ENCODE measurements at places on chromosomes 3 and 15.

GRCh38 chr15:85880501-85881190 lies 85.9 kb upstream of the KLHL25 start:
- DNase-seq = no peak

- DNase-seq = no peak
Observed at GRCh38 chr3:150995510-150995909, 23.0 kb upstream of the CLRN1 start.

DNA sequence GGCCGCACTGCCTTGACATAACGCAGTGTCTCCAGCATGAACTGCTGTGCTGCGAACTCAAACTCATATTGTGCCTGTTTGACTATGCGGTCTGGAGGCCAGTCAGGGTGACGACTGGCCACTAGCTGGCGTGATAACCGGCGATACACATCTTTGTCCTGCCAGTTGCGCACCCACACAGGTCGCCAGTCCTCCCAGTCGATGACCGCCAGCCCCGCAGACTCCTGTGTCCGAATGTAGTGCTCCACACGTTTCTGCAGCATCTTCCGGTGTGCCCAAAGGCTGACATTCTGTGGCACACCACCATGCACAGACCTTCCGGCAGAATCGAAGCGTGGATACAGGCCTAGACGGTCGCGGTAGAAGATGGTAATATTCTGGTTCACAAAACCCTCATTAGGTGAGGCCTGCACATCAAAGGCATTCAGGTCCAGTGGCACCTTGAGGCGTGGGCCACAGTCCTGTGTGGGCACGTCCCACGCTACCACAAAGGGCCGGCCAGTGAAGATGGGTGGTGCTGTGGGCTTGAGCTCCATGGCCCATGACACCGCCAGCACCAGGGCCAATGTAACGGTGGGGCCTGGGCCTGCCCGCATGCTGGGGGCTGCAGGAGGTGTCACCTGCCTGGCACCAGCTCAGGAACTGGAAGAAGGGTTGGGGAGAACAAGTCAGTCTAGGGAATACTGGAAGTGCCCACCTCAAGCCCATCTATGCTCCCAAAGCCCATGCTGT lies 2.5 kb downstream of the HYAL2 start:
- no peak for DNase-seq

DNA sequence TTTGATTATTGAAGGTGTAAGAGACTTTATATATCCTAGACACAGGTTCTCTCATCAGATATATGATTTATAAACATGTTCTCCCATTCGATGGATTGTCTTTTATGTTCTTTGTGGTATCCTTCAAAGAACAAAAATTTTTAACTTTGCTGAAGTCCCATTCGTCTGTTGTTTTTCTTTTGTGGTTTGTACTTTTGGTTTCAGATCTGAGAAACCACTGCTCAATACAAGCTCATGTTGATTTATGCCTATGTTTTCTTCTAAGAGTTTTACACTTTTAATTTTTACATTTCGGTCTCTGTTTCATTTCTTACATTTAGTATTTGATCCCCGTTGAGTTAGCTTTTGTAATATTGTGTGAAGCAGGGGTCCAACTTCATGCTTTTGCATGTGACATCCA lies 103.3 kb upstream of the SPRED1 start:
- DNase-seq = no peak

DNA sequence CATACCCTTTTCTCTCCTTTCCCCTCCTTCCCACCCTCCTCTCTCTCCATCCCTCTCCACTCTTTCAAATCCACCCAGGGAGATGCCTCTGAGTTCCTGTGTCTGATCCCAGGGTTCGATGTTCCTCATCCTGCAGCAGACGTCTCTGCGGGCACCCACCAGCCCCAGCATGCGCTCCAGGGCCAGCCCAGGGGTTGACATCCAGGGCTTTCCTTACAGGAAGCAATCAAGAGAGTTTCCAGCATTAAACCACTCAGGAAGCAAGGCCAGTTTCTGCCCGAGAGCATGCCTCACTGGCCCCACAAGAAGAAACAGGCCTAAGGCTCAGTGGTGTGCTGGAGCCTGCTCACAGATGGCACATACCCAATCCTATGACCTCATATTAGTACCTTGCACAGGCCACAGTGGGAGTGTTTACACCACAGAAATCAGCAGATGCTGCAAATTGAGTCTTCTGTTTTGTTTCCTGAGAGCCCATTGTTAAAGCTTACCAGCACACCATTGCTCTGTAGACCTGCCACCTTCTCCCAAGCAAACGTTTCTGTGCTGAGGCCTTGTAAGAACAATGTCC lies 13.2 kb downstream of the SLC6A1 start:
- no peak for DNase-seq

- DNase-seq = no peak
Observed at GRCh38 chr3:93910097-93910496, 63.6 kb downstream of the PROS1 start.

- DNase-seq = no peak
Observed at GRCh38 chr15:38860674-38861073, 296.1 kb upstream of the RASGRP1 start.

DNA sequence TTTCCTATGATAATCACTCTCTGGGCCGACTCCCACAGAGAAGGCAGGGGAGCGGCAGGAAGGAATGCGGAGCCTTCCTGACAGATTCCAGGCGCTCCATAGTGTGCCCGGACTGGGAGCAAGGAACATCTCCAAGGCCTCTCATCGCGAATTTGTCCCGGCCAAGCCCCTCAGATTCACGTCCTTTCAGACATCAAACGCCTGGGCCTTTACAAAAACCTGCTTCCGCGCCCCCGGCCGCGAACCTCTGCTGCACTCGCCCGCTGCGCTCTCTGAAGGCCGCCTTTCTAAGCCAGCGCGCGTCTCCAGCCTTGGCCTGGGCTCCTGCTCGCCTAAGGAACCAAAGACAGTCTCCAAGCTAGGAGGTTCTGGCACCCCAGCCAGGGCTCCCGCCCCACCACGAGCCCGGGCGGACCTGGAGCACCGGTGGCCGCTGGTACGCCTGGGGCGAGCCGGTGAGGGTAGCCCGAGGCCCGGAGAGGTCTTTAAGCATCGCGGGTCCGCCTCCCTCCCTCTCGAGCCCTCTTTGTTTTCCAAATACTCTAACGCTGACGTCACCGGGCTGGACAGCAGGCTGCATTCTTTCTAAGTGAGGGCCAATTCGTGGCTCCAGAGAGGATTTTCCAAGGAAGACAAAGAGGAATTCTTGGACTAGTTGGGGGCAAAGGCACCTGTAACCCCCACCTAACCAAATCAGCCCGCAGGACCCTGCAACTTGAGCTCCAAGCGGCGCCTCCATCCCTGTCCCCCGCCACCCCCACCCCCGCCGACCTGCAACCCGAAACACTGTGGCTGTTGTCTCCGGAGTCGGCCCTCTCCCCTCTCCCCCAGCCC lies 759 bp downstream of the AMOTL2 start:
- DNase-seq = no peak

DNA sequence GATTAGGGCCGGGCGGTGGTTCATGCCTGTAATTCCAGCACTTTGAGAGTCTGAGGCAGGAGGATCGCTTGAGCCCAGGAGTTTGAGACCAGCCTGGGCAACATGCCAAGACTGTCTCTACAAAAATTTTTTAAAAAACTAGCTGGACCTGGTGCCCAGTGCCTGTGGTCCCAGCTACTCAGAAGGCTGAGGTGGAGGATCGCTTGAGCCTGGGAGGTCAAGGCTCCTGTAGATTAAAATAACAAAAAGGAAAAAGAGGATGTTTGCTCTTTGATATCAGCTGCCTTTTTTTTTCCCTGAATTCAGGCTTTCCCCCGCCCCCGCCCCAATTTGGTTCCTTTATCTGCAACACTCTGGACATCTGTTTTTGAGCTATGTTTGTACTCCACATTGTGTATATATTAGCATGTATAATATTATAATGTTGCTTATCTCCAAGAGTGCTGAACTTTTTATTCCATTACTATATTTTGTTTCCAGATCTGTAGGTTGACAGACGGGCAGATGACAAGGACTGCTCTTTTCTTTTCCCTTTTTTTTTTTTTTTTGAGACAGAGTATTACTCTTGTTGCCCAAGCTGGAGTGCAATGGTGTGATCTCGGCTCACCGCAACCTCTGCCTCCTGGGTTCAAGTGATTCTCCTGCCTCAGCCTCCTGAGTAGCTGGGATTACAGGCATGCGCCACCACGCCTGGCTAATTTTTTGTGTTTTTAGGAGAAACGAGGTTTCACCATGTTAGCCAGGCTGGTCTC lies 4.6 kb downstream of the SNAP23 start:
- no peak for DNase-seq

- no peak for DNase-seq
Observed at GRCh38 chr15:51285399-51285798, 53.0 kb downstream of the CYP19A1 start.

- no peak for DNase-seq
Observed at GRCh38 chr15:65038836-65039235, 6.4 kb upstream of the SLC51B start.

DNA sequence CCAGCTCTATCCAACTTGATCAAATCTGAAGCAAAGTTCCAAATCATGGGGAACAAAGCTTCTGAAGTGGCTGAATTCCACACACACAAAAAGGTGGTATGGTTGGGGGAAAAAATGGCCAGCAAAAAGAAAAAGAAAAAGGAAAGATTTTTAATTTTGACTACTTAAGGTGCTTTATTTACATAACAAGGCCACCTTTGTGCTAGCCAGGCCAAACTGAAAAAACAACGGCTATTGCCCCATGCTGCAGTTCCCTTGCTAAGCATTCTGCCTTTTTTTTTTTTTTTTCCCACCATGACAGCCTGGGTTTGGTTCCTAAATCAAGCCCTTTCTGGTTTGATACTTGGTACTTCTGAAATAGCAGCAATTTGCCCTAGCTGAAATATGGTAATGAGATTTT lies 66.5 kb upstream of the DAZL start:
- DNase-seq = no peak
